ENCODE measurements at places on chromosomes 5 and 9.

DNA sequence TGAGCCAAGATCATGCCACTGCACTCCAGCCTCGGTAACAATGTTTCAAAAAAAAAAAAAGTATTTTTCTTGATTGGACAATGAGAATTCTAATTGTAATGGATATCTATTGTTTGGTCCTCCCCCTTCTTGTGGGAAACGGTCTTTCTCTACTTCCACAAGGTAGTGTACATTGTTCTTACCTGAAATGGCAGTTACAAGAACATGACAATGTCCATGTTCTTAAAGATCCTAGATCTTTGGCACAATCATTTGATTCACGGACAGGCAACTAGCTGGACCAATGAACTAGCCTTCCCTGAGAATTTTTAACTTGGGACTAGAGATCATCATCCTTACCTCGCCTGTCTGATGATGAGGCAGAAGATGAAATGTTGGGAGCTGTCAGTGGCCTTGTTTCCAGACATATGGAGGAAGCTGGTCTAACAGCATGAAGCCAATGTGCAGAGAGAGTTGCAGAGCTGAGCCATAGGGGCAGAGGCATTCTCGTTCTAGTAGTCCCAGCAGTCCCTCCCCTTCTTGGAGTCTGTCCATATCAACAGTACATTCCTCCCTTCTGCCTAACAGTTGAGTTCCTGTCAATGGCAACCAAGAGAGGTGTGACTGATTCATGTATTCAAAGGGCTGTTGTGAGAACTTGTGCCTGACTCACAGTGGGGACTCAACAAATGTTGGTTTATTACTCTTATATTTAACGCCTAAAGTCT is 2.1 kb upstream of the MARCHF6 start:
- DNase-seq: no peak

DNA sequence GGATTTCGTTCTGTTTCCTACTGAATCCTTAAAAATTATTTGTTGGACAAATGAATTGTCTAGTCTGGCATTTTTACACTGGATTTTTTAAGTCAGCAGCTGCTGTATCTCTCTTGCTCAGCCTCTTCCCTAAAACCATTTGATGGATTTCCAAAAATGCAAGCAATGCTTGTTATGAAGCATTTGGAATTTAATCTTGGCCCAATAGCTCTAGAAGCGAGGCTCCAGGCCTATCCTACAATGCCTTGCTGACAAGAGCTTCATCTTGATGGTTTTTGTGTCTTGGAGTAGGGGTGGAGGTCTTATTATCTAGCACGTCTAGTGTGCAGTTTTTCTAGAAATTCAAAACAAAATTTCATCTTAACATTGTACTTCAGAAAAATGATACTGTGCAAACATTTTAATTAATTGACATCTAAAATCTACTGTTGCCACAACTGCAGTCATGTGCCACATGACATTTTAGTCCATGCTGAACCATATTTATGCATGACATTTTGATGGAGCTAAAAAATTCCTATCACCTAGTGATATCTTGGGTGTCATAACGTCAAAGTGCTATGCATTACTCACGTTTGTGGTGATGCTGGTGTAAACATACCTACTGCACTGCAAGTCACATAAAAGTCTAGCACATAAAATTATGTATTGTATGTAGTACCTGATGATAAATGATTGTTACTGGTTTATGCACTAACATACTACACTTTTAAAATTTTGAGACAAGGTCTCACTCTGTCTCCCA is 5.9 kb upstream of the RAD23B start:
- DNase-seq: no peak

DNA sequence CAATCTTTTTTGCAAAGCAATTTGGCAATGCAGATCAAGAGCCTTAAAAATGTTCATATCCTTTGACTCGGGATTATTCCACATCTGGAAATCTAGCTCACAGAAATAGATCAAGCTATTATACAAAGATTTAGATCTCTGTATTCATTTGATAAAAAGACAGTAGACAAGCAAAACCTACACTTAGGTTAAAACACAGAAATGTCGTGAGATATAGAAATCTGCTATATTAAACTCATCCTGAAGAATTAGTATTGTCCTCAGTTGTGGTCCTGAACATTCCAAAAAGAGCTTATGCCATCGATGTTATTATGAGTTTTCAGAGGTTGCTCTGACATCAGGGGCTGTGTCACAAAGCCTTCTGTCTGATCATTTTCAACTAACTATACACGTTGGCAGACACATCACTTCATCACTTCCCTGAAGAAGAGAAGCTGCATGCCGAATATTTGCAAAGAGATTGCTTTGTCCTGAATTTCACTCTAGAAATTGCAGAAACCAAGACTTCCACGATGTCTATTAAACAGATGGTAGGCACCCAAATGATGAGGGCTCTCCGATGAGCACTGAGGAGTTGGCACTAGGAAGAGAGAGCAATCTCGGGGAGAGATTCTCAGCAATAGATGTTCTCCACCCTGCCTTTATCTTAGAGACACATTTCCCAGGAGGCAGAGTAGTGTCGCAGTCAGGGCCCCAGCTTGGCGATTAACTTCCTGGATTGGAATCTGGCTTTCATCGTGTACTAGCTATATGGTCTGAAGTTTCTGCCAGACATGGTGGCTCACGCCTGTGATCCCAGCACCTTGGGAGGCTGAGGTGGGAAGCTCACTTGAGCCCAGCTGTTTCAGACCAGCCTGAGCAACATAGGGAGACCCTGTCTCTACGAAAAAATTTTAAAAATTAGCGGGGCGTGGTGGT is 1.9 kb upstream of the UBTD2 start:
- DNase-seq: no peak

- DNase-seq: no peak
Measured at GRCh38 chr9:21286659-21287058, 18.5 kb downstream of the IFNA5 start.

All from CD4-positive, alpha-beta T cell treated with Interleukin-15 for 4 hours (primary cell).